ENCODE measurements at places on chromosomes 16 and 17.
A peak's percentile ranks its signal among the peaks of the same experiment; 100 is the strongest.

DNA sequence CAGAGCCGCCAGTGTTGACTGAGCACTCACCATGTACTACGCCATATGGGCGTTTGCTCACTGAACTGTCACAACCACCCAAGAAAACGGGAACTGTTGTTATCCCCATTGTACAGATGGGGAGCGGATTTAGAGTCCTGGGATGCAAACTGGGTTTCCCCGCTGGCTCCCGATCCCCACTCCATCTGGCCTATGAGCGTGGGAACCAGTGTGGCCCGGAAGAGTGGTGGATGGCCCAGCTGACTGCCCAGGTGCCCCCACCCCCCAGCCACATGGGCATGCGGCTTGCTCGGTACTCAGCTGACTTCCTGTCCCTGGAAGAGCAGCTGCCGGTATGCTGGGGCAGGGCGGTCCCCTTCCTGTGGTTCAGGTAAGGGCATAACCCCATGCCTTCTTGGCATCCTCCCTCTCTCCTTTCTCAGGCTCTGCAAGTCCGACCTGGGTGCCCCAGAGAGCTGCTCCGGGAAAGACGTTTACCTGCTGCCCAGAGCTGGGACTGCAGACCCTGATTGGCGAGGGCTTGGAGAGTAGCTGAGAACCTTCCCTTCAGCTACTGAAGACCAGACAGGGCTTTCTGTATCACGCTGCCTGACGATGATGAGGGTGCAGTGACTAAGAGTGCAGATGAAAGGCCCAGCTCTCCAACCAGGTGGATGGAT is 16.2 kb downstream of the SOCS3 start:
- no peak for DNase-seq

GRCh38 chr17:82112914-82113311 is 14.9 kb upstream of the FASN start:
- no peak for DNase-seq

GRCh38 chr17:59001158-59001814 is 105.4 kb downstream of the TRIM37 start:
- DNase-seq: peak; percentile 38

- peak; percentile 28 for DNase-seq
Observed at GRCh38 chr17:46949291-46950174, 26.6 kb downstream of the GOSR2 start.

GRCh38 chr17:45289301-45290268 is 27.2 kb downstream of the MAP3K14 start:
- DNase-seq: no peak

DNA sequence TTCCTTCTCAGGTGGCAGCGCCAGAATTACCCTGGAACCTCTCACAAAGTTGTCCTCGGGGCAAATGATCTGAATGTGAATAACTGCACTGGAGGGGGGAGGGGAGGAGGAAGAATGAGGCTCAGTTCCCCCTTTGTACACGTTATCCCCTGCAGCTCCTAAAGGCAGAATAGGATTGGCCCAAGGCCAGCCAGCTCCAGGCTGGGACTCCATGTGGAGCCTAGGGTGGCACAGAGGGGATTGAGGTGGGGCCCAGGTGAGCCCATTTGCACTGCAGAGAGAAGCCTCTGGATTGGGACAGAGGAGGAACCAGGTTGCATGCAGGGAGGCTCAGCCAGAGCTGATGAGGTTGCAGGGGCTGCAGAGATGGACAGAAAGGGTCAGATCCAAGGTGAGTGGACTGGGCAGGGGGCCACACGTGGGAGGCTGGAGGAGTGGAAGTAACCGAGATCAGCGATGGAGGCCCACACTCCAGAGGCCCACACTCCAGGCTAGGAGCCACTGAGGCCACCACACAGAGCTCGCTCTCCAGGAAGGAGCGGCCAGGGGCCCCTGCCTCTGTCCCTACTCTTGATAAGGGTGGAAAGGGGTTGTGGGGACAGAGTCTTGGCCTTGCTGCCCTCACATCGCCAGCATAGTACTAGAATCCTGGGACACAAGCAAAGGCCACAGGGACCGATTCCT is 78.6 kb downstream of the RBFOX3 start:
- no peak for DNase-seq

GRCh38 chr16:53775821-53776431 is 72.0 kb downstream of the FTO start:
- DNase-seq: peak; percentile 92

DNA sequence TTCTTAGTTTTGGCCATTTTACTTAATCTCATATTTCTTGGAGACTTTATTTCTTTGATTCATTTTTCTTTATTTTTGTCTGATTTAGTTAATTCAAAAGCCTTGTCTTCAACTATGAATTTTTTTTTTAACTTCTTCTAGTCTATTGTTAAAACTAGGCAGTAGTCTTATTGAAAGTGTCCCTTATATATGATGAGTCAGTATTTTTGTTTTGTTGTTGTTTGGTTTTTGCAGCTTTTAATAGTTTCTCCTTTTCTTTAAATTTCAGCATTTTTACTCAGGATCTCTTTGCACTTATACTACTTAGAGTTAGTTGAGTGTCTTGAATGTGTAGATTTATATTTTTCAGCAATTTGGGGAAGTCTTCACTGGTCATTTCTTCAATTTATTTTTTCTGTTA is 758.5 kb upstream of the CDH8 start:
- DNase-seq: no peak

DNA sequence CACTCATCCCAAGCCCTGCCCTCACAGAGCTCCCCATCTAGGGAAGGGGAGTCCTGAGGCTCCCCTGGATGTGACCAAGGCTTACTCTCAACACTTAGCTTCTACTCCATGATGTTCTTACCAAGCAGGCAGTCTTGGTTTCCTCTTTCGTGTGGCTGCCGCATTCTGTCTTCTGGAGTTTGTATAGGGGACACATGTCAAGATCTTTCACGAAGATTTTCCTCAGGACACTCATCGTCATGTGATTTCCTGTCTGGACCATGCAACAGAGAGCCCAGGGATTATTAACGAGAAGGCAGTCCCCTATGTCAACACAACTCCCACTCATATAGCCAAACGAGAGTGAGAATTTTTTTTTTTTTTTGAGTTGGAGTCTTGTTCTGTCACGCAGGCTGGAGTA is 10.4 kb downstream of the PRSS54 start:
- no peak for DNase-seq

DNA sequence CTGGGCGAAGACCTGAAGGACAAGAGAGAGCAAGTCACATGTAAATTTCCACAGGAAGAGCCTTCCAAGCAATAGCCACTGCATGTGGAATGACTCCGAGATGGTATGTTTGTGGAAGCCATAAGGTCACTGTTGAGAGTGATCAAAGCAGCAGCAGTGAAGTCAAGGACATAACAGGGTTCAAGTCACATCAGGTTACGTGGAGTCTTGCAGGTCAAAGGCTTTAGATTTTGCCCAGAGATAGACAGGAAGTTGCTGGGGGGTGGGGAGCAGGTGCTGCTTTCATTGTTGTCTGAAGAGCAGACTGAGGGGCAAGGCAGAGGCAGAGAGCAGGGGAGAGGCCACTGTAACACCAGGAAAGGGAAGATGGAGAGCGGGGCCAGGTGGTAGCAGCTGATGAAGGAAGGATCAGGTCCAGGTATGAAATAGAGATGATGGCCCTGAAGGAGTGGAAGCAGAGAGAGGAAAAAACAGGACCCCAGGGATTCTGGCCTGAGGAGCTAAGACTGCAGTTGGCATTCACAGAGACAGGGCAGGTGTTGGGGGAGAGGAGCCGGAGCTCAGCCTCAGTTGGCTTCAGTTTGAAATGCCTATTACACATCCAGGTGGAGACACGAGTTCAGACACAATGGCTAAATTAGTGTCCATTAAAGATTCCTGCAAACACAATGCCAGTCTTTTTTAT is 129.3 kb upstream of the AXIN2 start:
- no peak for DNase-seq

DNA sequence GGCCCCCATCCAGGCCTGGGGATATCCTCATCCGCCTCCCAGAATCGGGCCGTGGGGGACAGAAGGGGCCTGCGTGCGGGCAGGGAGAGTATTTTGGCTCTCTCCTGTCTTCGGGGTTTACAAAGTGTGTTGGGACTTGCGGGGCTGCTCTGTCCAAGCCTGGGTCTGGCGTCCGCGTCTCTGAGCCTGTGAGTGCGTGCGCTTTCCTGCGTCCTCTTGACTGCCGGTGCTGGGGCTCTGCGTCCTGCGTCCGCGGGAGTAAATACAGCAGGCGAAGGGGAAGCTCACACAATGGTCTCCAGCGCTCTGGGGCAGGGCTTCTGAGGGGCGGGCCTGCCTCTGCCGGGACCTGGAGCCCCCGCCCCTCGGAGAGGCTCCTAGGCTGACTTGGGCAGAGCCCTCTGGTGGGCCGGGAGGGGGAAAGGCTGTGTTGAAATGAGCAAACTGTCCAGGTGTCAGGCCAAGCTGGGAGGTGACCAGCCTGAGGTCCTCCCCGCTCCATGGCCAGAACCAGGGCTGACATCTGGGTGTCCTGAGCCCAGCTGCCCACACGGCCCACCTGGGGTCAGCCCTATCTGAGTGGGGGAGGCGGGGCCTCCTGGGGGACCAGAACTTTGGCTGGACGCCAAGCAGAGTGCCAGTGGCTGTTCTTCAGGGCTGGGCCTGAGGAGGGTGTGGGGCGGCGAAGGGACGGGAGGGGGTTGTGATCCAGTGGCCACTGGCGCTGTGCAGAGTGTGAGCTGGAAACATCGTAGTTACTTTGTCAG is 233.6 kb downstream of the SEC14L1 start:
- DNase-seq: peak; percentile 82

GRCh38 chr17:3772764-3773163 is 28.2 kb downstream of the ITGAE start:
- no peak for DNase-seq

All from fibroblast of mammary gland (primary cell).